Ovary (tissue), 10 donors: ENCODE measurements at places on chromosomes 4 and X. TPM values are rescaled to one million over a fixed set of nuclear protein-coding genes. Genes with fewer than 3 reads are reported as not detected.

DNA sequence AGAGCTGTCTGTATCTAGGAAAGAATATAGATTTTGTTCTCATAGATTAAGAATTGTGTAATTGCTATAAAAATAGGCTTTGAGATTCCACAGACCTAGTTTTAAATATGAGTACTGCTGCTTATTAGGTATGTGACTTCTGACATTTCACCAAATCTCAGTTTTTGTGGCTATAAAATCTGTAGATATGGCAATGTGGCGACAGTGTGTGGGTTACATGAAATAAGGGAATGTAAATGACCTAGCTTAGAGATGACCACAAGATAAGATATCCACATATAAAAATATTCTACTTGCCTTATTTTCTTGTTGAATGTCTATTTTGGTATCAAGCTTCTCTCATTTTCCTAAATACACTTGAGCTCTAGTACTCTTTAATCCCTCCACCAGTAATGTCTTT, 193.8 kb downstream of the UNC5C start:
- H3K4me1 ChIP-seq, result no peaks in the 10 kb centered on the region
- no peaks in the 10 kb centered on the region for H3K36me3 ChIP-seq
- no peaks in the 10 kb centered on the region for H3K27me3 ChIP-seq
- H3K4me3 ChIP-seq, result no peak overlapping the region
- no peak for DNase-seq
- no peak overlapping the region for H3K27ac ChIP-seq

DNA sequence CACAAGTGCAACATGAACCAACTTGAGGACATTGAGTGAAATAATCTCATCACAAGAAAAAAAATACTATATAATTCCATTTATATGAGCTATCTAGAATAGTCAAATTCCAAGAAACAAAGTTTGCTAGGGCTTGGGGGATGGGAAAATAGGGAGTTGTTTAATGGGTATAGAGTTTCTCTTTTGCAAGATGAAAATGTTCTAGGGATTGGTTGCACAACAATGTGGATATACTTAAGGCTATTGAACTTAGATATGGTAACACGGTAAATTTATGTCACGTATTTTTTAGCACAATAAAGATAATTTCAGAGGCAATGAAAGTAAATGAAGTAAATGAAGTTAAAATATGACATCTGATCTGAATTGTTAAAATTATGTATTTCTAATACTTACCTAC, 7.9 kb downstream of the MFSD8 start:
- DNase-seq, result no peak
- H3K27me3 ChIP-seq, result no peaks in the 10 kb centered on the region
- H3K4me1 ChIP-seq, result no peaks in the 10 kb centered on the region
- H3K4me3 ChIP-seq, result no peak overlapping the region
- no peak overlapping the region for H3K27ac ChIP-seq
- no peaks in the 10 kb centered on the region for H3K36me3 ChIP-seq

KLKB1 gene
- polyA plus RNA-seq, result 0.50 TPM

SLC25A31 gene
- 0.12 TPM for polyA plus RNA-seq
